ENCODE measurements at places on chromosomes 6 and 20.
A peak's percentile ranks its signal among the peaks of the same experiment; 100 is the strongest.

DNA sequence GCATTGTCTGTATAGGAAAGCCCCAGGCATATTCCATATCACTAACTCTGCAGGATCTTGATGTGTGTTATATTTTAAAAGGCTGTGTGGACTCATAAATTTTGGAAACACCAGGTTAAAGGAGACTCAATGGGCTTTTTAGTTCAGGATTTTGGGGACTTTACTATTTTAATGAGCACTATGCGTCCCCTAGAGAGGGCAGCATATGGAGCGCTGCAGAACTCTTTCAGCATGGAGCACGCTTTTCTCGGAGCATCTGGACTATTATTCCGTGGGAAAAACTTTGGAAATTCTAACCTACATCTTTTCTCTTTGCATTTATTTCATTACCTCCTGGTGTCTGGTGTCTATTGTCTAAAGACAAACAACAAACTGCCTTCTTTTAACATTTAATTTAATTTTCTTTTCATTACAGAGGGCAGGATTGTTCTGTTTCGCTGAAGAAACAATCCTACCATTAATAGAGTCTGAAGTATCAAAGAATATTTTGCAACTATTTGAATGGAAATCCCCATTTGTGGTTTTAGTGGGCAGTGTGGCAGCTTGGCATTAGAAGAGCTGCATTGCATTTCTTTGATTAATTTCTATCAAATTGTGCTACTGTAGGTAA lies 399.9 kb upstream of the HSF2 start:
- DNase-seq: no peak

DNA sequence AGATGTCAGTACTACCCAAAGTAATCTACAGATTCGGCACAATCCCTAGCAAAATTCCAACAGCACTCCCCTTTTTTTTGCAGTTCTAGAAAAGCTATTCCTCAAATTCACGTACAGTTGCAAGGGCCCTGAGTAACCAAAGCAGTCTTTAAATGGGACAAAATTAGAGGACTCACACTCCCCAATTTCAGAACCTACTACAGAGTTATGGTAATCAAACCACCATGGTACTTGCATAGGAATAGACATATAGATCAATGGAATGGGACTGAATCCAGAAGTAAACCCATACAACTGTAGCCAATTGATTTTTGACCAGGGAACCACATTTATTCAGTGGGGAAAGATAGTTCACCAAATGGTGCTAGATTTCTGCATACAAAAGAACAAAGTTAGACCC lies 350.8 kb downstream of the CDKAL1 start:
- no peak for DNase-seq

GRCh38 chr6:48067886-48068277 lies 43.1 kb downstream of the PTCHD4 start:
- DNase-seq: no peak

DNA sequence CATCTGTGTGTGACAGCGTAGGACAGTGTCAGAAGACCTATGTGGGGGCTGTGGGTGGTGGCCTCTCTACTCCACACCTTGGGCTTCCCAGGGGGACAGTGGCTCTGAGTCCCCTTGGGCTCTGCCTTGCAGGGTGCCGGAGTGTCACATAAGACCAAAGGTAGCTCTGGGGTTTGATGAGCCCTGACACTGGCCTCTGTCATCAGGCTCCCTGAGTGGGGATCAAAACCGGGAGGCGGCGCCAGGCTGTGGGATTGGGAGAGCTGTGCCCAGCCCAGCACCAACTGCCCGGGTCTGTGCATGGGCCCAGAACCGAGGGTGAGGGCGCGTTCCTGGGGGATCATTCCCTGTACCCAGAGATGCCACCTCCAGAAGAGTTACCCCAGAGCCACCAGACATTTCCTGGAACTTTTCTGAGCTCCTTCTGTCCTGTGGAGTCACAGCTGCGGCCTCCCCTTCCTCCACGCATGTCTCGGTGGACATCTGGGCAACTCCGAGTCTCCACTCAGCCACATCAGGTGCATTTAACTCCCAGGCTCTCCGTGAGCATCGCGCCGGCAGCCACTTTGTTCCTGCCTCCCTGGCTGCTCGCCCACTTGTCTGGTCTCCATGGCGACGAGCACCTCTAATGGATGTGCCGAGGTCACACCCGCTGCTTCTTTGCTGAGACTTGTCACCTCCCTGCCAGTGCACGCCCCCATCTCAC lies 94.7 kb downstream of the TMEM242 start:
- peak; percentile 83 for DNase-seq

DNA sequence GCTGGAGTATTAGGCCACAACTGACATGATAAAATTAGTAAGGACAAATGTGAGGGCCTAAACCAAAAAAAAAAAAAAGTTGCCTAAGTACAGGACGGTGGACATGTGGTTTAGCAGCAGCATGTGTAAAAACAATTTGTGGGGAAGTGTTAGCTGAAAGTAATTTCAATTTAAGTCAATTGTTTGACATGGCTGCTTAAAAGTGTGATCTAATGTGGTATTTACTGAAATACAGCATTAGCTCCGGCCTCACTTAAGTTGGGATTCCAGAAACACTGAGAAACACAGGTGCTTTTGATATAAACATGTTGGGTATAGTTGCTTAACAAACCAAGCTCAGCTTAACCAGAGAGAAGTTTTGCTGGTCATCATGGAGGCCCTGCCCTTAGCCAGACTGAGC lies 119.7 kb downstream of the FYN start:
- DNase-seq: no peak

Data from nucleus accumbens (tissue), 56 donors.